ENCODE measurements at places on chromosomes 2 and 18.

DNA sequence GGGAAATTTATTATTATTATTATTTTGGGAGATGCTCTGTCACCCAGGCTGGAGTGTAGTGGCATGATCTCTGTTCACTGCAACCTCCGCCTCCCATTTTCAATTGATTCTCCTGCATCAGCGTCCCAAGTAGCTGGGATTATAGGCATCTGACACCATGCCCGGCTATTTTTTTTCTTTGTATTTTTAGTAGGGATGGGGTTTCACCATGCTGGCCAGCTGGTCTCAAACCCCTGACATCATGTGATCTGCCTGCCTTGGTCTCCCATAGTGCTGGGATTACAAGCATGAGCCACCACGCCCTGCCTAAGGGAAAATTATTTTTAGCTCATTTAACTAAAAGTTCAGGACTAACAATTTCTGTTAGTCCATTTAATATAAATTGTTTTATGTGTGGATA is 109.2 kb upstream of the SESTD1 start:
- no peak for DNase-seq

GRCh38 chr18:50320719-50321118 is 33.2 kb upstream of the CXXC1 start:
- no peak for DNase-seq

DNA sequence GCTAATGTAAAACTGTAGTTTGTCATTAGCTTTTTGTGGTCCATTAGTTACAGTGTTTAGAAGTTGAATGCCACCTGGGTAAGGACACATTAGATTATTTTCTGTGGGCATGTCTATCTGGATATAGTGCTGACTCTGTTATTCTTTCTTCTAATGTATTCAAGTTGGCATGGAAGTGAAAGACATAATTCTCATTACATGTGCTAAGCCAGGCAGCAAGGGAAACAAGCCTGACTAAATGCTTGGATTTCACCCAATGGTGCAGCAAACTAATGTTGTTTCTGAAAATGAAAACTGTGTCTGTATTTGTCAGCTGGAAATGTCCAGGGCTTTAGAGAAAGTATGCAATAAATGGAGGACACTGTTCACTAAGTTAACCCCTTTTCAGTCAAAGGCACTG is 100.7 kb downstream of the NUP35 start:
- DNase-seq, result no peak

- DNase-seq, result no peak
Observed at GRCh38 chr2:69998761-69999160, 37.3 kb upstream of the ASPRV1 start.

DNA sequence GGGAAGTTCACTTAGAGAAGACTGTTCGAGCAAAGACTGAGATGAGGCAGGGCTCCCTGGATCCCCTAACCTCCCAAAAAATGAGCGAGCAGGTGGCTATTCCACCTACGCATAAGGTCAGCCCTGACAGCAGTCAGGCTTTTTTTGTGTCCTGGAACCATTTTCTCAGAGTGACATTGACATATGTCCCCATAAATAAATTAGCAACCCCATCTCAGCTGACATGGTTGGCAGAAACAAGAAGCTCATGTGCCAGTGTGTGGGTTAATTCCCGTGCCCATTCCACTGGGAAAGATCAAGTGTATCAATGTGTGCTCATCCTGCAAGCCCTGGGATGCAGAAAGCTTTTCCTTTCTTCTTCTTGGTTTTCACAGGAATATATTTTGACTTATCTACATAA is 740.4 kb upstream of the CELF4 start:
- DNase-seq, result no peak

- no peak for DNase-seq
Observed at GRCh38 chr18:11467611-11468010, 141.8 kb upstream of the SLC35G4 start.

DNA sequence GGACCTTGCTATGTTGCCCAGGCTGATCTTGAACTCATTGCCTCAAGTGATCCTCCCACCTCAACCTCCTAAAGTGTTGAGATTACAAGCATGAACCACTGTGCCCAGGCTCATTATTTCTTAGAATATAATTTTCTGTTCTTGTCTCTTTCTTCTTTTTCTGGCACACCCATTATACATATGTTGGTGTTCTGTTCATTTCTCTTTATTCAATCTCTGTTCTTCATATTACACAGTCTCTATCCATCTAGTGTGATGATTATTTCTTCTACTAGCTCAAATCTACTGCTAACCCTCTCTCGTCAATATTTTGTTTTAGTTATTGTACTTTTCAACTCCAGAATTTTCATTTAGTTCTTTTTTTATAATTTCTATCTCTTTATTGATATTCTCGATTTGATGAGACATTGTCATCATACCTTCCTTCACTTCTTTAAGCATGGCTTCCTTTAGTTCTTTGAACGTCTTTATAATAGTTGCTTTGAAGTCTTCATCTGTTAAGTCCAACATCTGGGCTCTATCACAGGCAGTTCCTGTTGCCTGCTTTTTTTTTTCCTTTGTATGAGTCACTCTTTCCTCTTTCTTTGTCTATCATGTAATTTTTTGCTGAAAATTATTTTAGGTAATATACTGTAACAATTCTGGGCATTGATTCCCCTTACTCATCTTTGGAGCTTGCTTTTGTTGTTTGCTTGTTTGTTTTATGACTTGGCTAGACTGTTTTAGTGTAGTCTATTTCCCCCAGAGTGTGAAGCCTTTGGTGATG is 196.4 kb upstream of the NABP1 start:
- no peak for DNase-seq

DNA sequence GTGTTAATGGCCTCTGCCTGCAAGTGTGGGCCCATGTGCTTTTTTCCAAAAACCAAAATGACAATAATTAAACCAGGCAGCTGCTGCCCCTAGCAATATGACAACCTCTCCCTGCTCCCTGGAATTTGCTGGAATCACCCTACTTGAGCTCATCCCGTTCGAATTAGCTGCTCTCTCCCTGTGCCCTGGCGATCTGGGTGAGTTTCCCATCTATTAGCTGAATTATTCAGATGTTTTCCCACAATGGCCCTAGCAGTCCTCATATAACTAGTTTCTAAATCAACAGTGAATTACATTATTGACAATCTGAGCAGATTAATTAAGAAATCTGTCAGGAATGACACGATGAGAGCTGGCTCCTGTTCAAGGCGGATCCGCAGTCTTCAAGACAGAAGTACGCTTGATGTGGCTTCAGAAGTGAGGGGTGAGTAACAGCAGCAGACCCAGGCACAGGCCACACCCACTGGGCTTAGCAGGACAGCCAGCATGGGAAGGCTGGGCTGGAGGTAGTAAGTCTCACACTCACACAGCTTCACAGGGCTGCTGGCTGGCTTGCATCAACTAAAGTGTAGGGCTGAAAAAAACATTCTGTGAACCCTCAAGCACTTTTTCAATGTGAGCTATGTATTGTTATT is 366.2 kb upstream of the ID2 start:
- DNase-seq, result no peak

All from DMS79 (cell line).